IMR-90 (cell line): ENCODE measurements at places on chromosomes 1 and 21. TPM values are rescaled to one million over a fixed set of nuclear protein-coding genes. Genes with fewer than 3 reads are reported as not detected.
A peak's percentile ranks its signal among the peaks of the same experiment; 100 is the strongest.

GRCh38 chr1:18531503-18531845, 50.7 kb downstream of the KLHDC7A start:
- DNase-seq = no peak

PCP4 gene
- not detected in 2 replicates for total RNA-seq

GRCh38 chr1:111486431-111486830, 12.6 kb downstream of the C1orf162 start:
- no peak for DNase-seq

DNA sequence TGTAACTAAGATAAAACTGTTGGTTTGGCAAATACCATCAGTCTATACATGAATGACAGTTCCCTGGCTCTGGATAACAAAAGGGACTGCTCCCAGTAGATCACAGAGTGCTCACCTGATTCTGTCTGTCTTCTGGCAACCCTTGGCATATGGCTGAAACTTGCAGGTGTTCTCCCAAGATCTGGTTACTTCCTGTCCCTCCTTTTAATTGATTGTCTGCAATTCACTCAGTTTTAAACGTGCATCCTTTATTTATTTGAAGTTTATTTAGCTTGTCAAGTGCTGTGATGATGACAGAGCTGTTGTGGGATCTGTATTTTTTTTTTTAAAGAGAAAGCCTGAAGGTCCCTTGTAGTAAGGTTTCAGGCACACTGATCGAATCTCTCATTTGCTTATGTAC, 3.4 kb downstream of the KCNA3 start:
- no peak for DNase-seq

- DNase-seq = peak; percentile 29
These were observed 12.9 kb downstream of the STX12 start for GRCh38 chr1:27785781-27786455.

DNA sequence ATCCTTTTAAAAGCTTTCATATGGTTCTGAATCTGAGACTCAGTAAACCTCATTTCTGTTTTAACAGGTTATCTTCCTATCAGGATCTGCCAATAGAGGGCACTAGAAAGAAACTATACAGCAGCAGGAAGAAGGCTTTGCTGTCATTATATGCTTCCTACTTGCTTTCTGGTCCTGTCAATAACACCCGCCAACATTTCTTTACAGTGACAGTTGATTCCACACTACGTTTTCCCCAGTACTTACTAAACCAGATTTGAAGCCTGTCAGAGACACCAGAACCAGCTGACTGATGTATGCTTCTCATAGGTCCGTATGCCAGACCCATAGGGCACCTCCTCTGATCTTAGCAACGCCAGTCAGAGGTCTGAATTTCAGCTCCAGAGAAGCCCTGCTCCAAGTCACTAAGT, 341.0 kb upstream of the NEGR1 start:
- peak; percentile 31 for DNase-seq

DNA sequence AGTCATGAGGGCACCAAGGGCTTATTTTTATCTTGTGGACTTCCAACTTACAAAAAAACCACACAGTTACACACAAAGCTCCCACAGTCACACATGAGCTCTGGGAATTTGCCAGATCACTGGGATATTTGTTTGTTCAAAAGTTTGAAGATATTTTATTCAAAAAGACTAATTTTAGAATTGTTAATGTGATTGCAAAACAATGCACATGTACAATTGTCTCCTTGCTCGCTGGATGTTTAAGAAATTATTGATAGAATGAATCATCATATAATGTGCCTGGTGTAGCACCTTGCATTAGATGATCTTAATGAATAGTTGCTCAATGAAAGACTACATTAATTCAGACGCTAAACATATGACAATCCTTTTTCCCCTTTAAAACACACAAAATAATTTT, 570.3 kb downstream of the LMO4 start:
- no peak for DNase-seq

ARHGAP29 gene
- total RNA-seq = 30.3 and 45.3 TPM in 2 replicates

GRCh38 chr1:108000620-108001111, 35.7 kb upstream of the VAV3 start:
- peak; percentile 24 for DNase-seq

GPR25 gene
- not detected in 2 replicates for total RNA-seq

DNA sequence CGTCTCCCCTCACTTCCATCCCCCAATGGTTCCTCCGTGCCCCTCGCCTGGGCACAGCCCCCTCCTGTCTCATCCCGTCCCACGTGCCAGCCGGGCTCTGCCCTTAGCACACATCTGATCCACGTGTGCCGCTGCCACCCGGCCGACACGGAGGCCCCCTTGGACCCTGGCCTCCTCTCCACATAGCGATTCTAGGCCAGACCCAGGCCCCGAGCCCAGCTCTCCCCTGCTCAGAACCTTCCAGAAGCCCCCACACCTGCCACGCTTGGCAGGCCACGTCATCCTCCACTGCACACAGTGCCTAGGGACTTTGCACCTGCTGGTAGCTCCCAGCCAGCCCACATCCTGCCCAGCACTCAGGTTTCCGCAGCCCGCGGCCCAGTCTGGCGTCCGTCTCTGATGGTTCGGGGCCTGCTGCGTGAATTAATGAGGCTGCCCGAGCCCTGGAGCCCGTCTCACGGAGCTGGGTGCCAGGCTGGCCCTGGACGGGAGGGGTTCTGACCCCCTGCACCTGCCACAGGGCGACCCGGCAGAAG, 20.1 kb downstream of the PLCH2 start:
- DNase-seq = no peak

DNA sequence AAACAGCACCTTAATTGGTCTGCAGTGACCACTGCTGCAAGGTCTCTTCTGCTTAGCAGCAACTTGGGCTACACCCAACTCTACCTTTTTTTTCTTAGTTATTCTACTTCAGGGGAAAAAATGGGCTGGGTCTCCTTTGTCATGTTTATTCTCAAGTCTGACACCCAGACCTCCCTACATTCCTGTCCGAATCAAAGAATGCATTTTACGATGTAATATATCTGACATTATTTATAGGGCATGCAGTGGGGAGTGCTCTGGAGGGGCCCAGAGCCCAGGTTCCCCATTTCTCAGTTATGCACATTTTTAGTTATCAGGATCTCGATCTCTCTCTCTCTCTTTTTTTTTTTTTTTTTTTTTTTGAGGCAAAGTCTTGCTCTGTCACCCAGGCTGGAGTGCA, 50.5 kb downstream of the OPTC start:
- DNase-seq = no peak

UBL4B gene
- total RNA-seq = not detected in 2 replicates

- no peak for DNase-seq
These were observed 317.2 kb upstream of the NFIA start for GRCh38 chr1:60765204-60765603.

GRCh38 chr1:154584267-154584994, 16.9 kb downstream of the CHRNB2 start:
- no peak for DNase-seq

GRCh38 chr1:154403261-154403943, 1.7 kb upstream of the IL6R start:
- no peak for DNase-seq

DNA sequence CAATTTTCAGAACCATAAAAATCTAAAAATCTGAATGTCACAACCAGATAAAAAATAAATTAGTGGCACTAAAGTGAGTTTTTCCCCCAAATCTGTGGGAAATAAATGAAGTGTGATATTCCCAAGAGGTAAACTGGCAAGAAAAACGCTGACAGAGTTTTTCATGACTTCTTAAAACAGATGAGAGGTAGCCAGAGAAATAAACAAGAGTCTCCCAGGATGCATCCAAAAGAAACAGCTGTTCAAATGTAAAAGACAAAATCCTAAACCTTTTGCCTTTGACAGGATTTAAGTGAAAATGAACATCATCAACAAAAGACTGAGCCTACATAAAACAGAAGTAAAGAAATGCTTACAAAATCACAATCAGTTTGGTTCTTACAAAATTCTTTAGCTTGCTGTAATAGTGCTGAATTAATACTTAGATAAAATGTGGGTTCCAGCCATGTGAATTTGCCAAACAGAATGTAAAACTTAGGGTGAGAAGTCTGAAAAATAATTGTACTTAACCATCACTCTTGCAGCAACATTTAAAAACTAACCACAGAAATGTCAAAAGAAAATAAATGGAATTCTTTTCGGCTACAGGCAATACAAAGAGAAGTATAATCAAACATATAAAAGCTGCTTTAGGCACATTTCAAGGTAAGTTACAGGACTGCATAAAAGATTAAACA, 133.6 kb downstream of the EIF4G3 start:
- DNase-seq = peak; percentile 72

NFASC gene
- 0.18 and 0.28 TPM in 2 replicates for total RNA-seq

GRCh38 chr1:230273141-230273710, 152.9 kb downstream of the PGBD5 start:
- no peak for DNase-seq

DNA sequence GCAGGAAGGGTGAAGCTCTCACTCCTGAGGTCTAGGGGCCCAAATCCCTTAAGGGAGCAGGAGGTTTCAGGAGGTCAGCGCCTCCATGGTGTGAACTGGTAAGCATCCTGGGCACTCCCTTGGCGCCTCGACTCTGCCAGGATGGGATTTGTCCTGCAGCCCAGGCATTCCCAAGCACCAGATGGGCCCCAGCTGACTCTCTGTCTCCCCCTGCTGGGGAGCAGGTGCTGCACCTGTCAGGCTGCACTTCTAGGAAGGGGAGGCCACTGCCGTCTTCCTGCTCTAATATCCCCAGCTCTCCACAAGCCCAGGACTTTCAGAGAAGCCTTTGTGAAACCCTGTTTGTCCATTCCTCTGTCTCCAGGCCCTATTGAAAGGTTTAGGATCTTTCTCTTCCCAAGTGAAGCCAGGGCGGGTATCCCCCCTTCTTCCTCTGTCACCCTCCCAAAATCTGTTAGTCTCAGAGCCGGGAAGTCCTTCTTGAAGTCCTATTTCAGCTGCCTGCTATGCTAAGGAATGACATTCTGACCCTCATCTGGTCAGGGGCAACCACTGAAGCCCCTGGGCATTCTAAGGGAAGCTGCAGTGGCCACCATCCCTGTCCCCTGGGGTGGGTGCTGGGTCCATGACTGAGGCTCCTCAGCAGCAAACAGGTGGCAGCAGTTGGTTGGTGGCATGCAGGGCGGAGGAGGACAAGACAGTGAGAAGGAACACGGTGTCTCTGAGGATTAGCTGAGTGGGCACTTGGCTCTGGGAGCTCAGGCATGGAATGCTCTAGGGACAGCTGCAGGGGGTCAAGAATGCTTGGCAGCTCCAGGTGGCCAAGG, 3.2 kb downstream of the MYBPH start:
- peak; percentile 32 for DNase-seq

DNA sequence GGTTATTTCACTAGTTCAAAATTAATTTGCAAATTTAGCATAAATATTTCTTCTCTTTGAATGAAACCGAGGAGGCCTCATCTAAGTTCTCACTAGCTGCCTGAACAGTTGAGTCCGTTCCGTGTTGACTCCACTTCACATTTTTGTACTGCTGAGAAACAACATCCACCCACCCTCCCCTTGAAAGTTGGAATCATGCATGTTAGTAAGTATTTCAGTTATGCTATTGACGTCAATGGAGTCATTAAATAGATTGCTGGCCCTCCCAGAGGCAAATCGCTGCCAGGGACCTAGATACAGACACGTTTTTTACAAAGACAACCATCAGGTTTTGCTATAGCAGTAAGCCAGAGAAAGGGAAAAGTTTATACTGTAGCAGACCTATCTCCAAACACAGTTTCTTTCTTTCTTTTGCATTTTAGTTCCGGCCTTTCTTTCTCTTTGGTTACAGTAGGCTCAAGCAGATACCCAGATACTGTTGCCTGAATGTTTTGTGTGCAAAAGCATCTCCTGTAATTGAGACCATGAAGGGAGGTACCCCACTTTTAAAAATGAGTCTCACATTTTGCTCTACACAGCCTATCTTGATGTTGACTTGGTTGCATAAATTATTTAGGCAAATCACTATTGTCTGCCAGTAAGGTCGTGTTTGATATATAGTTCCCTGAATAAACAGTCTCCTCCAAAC, 262.6 kb upstream of the SGIP1 start:
- DNase-seq = peak; percentile 99

GRCh38 chr1:215507119-215507518, 60.0 kb upstream of the KCTD3 start:
- DNase-seq = peak; percentile 61

DNA sequence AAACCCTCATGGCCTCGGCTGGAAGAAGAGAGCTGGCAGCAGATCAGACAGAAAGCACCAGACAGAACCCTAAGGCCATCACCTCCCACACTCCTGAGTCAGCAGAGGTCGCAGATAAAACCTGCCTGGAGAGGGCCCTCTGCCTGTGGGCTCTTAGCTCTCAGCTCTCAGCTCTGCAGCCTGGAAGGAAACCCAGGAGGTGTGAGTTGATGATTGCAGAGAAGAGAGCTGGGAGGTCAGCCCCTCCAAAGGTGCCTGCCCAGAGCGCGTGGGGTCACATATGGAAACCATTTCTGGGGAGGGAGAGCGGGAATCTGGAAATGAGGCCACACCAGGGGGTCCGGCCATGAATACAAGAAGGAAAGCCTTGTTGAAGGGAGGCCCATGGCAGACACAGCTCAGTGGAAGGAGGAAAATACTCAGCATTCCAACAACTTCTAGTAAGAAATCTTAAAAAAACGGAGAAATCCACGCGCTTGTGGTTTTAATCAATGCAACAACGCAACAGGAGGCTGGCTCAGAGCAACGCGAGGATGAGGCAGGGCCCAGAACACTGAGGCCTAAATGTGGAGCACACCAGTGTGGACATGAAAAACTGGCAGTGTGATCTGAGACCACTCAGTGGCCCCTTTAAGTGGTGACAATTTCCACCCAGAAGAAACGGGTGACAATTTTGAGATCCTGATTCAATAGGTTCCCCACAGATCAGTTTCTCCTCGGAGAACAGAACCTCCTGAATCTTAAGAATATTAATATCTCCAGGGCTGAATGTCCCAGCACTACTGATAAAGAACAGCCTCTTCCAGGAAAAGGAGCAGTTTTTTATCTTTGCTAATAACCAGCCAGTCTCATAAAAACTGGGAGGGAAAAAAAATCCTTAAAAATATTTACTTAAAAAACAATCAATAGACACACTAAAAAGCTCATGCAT, 45.7 kb downstream of the PSMG1 start:
- DNase-seq = peak; percentile 24

GRCh38 chr1:12416744-12417143, 186.9 kb downstream of the VPS13D start:
- no peak for DNase-seq

HIVEP3 gene
- total RNA-seq = 1.1 and 1.4 TPM in 2 replicates

SELP gene
- not detected in 2 replicates for total RNA-seq

GRCh38 chr1:64632936-64633335, 111.9 kb upstream of the RAVER2 start:
- no peak for DNase-seq
